ENCODE measurements at places on chromosomes 1 and 21.
A peak's percentile ranks its signal among the peaks of the same experiment; 100 is the strongest.

DNA sequence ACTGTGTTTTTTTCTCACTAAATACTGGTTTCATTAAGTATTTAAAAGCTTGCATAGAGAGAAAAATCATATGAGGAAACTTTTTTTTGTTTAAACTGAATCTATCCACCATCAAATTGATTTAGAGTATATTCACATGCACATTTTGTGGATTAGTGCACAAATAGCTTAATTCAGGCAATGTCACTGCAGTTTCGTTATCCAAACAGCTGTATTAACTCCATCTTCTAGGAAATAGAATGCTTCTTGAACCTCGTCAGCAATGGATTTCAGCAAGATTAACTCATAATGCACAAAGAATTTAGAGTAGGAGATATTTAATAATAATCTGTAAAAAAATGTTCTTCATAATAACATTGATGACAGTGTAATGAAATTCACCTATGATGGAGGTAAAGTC lies 37.5 kb downstream of the NEXN start:
- no peaks in the 10 kb centered on the region for H3K27me3 ChIP-seq
- no peak overlapping the region for H3K4me3 ChIP-seq
- H3K4me1 ChIP-seq = no peaks in the 10 kb centered on the region
- H3K36me3 ChIP-seq = no peaks in the 10 kb centered on the region

DNA sequence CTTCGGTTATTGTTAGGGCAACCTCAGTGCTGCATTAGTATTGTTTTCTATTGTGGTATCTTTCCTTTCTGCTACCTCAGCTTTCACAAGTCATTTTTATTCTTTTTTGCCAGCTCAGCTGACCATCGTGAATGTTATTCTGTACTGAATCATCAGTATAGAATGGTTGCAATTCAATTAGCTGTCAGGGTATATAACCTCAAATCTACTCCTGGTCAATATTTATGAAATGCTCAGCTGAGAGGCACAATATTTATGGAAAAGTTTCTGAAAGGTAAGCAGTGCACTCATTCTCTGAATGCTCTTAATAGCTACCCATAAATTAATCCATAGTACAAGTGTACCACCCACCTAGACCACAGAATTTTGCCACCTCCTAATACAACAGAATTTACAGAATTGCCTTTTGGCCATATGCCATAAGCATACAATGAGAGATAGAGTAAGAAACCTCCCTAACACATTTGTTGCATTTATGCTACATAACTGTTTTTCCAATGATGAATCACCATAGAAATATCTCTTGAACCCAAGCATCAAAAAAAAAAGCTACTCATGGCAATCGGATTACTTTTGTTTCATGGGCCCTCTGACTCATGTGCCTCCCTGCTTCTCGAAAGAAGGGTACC lies 732.6 kb upstream of the CHRM3 start:
- H3K36me3 ChIP-seq = no peaks in the 10 kb centered on the region
- no peak overlapping the region for H3K4me3 ChIP-seq
- no peaks in the 10 kb centered on the region for H3K27me3 ChIP-seq
- DNase-seq = no peak
- no peaks in the 10 kb centered on the region for H3K4me1 ChIP-seq

- peaks cover 2% of the 10 kb centered on the region for H3K4me1 ChIP-seq
- H3K27ac ChIP-seq = no peak overlapping the region
- H3K36me3 ChIP-seq = no peaks in the 10 kb centered on the region
- no peak for DNase-seq
- no peak overlapping the region for H3K4me3 ChIP-seq
Measured at GRCh38 chr1:228271701-228272251, 63.9 kb downstream of the OBSCN start.

GRCh38 chr1:12019858-12020509 lies 686 bp downstream of the MIIP start:
- H3K4me1 ChIP-seq = no peaks in the 10 kb centered on the region
- no peaks in the 10 kb centered on the region for H3K27me3 ChIP-seq
- H3K36me3 ChIP-seq = peaks cover 19% of the 10 kb centered on the region
- peak overlapping the region; percentile 78 for H3K4me3 ChIP-seq

- no peaks in the 10 kb centered on the region for H3K27me3 ChIP-seq
- H3K36me3 ChIP-seq = peaks cover 7% of the 10 kb centered on the region
- H3K4me3 ChIP-seq = no peak overlapping the region
- no peak overlapping the region for H3K27ac ChIP-seq
- H3K4me1 ChIP-seq = no peaks in the 10 kb centered on the region
- no peak for DNase-seq
Measured at GRCh38 chr1:33281554-33282303, 25.4 kb downstream of the ZNF362 start.

DNA sequence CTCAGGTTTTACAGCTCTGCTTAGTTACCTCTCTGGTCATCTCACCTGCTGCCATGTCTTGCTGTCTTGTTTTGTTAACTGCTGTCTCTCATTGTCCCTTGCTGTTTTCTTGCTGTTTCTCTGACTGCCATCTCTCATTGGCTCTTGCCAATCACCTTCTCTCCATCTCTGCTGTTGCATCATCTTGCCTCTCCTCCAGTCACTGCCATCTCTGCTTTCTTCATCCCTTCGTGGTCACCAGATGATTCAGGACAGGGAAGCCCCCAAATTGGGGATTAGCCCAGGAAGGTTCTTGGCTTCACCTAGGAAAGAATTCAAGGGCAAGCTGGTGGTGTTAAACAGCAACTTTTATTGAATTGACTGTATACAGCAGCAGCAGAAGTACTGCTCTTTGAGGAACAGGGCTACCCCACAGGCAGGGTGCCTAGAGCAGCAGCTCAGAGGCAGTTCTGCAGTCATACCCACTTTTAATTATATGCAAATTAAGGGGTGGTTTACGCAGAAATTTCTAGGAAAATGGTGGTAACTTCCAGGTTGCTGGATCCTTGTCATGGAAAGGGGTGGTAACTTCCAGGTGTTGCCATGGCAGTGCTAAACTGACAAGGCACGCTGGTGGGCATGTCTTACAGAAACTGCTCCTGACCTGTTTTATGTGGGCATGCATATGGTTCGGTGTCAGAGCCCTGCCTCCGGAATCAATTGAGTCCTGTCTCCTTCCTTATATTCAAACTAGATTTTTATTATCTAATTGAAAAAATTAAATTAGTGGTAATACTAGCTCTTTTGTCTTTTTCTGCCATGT lies 33.4 kb downstream of the SUCO start:
- no peak for DNase-seq
- no peak overlapping the region for H3K27ac ChIP-seq
- peaks cover 17% of the 10 kb centered on the region for H3K36me3 ChIP-seq
- no peak overlapping the region for H3K4me3 ChIP-seq
- no peaks in the 10 kb centered on the region for H3K27me3 ChIP-seq

DNA sequence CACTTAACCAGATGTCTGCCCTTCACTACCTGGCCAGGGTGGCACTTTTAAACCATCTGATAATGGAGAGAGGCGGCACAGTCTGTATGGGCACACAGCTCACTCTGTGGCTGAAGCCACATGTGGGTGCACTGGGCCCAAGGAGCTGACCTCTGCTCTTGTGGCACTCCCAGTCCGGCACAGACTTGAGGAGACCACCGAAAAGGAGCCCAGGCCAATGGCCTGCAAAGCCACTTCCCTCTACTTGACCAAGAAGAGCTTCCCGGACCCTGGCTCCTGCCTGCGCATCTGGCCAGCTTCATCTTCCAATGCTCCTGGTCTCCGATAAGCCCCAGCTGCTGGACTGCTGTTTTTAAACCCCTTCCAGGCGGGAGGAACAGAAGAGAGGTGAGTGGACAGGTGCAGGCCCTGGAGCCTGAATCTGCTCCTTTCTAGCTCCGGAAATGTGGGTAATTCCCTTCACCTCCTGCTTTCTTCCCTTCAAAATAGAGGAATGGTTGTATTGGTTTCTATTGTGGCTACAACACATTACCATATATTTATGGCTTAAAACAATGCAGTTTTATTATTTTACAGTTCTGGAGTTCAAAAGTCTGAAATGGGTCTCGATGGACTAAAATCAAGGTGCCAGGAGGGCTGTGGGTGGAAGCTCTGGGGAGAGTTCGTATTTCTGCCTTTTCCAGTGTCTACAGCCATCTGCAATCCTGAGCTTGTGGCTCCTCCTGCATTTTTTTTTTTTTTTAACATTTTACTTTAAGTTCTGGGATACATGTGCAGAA lies 11.6 kb downstream of the GNG4 start:
- H3K27me3 ChIP-seq = no peaks in the 10 kb centered on the region
- H3K27ac ChIP-seq = no peak overlapping the region
- DNase-seq = no peak
- H3K36me3 ChIP-seq = no peaks in the 10 kb centered on the region
- H3K4me1 ChIP-seq = peaks cover 7% of the 10 kb centered on the region

GRCh38 chr1:31571340-31572295 lies 4.7 kb upstream of the TINAGL1 start:
- DNase-seq = no peak
- H3K27ac ChIP-seq = no peak overlapping the region
- no peaks in the 10 kb centered on the region for H3K36me3 ChIP-seq
- H3K4me1 ChIP-seq = peaks cover 5% of the 10 kb centered on the region

- no peaks in the 10 kb centered on the region for H3K4me1 ChIP-seq
- no peak for DNase-seq
- H3K27ac ChIP-seq = no peak overlapping the region
- no peak overlapping the region for H3K4me3 ChIP-seq
- H3K27me3 ChIP-seq = no peaks in the 10 kb centered on the region
Measured at GRCh38 chr1:193533853-193534252, 347.4 kb upstream of the B3GALT2 start.

Measured in iPS DF 6.9 (cell line).